ENCODE measurements at places on chromosomes 2 and 18.
A peak's percentile ranks its signal among the peaks of the same experiment; 100 is the strongest.

GRCh38 chr18:69102959-69103358 is 297.7 kb upstream of the DOK6 start:
- DNase-seq = peak; percentile 13

- DNase-seq = no peak
Measured at GRCh38 chr2:32565902-32566301, 61.9 kb upstream of the TTC27 start.

DNA sequence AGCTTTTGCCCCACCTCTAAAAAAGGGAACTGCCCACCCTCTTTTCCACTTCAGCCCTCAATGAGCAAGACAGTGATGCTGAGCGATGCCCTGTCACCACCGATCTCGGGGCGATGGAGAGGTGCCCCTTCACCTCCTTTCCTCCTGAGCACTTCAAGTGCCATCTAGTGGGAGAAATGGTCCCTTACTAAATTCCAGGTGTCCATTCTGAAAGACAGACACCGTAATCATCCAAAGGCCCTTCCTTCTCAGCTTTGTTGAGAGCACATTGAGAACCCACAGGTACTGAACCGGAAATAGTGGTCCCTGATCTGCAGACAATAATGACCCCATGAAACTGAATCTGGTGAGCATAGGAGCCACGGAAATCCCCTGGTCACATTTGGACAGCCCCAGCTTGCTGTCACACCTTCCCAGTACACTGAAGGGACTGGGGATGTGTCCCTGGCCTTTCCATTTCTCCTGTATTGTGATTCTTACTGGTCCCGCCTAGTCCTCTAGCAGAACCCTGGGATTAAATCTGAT is 38.5 kb downstream of the KCTD18 start:
- DNase-seq = no peak

GRCh38 chr2:26064846-26065245 is 31.0 kb downstream of the RAB10 start:
- DNase-seq = no peak

GRCh38 chr2:66441581-66442320 is 6.8 kb downstream of the MEIS1 start:
- DNase-seq = no peak
